ENCODE measurements at places on chromosomes 2 and 18.

GRCh38 chr2:55160422-55160821 lies 71.7 kb downstream of the CLHC1 start:
- no peak for DNase-seq

DNA sequence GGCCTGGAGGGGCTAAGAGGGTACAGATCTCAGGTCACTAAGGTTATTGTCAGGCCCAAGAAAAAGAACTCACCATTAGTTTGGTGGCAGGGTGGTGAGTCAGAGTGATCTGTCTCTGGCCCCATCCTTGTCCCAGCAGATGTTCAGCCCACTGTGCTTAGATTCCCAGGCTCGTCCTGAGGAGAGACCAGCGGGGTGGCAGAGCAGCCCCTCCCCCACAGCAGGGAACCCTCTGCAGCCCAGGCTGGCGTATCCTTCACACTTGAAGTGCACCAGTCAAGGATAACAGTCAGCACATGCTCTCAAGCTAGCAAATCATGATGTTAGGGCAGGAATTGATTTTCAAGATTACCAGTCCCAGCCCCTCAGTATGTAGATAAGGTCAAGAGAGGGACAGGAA lies 43.1 kb downstream of the TMEM185B start:
- DNase-seq = no peak

GRCh38 chr18:49697757-49698524 lies 115.4 kb downstream of the ACAA2 start:
- no peak for DNase-seq

- no peak for DNase-seq
Observed at GRCh38 chr2:1563943-1564891, 151.0 kb downstream of the TPO start.

DNA sequence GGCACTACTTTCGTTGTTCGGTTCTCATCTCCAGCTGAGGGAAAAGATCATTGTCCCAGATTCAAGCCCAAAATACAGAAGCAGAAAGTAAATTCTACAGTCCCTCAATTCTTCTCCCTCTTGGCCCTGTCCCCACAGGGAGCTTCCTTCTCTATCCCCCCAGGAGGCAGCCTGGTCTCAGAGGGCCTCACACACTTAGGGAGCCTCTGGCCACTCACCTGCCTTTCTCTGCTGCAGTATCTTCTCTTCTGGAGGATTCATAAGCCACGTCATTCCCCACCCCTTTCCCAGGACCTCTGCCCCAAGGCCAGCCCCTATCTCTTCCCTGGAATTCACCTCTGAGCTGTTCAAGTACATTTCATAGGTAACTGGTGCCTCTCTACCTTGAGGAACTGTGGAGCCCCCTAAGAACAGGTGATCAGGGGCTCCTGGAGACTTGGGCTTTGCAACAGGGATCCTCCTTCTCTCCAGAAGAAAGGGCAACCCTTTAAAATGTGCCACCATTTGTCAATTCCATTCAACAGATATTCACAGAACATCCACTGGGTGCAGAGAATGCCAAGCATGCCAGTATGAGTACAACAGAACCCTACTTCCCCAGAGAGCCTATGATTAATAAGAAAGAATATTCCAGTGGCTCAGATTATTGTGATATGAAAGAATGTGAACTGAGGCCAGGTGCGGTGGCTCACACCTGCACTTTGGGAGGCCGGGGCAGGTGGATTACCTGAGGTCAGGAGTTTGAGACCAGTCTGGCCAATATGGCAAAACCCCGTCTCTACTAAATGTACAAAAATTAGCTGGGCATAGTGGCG lies 72.9 kb downstream of the CIB4 start:
- no peak for DNase-seq

DNA sequence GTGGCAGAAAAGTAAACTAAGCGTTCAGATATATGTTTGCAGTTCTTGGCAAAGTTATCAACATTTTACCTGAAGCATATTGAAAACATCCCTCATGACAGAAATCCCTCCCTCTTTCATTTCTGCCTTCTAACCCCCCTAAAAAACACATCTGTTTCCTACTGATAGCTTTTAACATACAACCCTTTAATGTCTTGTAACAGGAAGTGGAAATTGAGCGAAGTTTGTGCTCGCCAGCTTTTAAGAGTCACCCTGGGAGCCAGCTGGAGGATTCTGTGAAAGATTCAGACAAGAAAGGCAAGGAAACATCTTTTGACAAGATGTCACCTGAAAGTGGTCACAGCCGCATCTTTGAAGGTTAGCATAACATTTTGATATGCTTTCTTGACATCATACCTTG lies 247.4 kb downstream of the XIRP2 start:
- DNase-seq = no peak

- DNase-seq = no peak
Observed at GRCh38 chr2:238716171-238716570, 131.7 kb upstream of the TWIST2 start.

GRCh38 chr2:221671515-221671914 lies 99.4 kb upstream of the EPHA4 start:
- no peak for DNase-seq

DNA sequence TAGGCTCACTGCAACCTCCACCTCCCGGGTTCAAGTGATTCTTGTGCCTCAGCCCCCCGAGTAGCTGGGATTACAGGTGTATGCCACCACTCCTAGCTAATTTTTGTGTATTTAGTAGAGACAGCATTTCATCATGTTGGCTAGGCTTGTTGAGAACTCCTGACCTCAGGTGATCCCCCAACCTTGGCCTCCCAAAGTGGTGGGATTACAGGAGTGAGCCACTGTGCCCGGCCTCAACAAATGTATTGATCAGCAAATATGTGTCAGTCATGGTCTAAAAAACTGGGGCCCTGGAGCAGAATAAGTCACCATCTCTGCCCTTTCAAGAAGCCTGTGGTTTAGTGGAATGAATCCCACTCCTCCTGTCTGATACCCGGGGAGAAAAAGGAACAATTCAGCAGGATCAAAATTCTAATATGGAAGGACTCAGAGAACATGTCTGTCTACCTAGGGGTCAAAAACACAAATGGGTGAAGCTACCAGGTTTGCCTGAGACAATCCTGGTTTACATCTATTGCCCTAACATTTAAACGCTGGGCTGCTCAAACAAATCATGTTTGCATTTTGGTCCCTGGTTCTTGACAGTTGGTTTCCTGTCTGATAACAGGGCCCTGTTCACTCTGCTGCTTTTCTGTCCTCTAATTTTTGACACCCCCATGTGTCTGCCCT lies 21.6 kb downstream of the GCKR start:
- no peak for DNase-seq

DNA sequence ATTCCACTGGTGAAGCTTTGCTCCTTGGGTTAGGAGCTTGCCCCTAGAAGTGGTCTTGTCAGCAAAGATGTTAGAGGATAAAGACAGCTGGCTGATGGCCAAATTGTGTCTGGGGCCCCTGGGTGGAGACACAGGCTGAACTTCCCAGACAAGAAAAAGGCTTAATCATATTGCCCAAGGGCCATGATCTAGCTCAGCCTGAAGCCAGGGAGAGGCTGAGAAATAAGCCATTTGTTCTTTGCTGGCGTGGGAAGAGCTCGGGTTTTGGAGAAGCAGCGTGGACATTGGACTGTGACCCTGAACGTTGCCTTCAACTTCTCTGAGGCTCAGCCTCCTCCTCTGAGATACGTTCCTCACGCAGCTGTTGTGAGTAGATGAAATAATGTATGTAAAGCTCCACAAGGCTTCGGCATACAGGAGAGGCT lies 153.0 kb downstream of the ZFP36L2 start:
- no peak for DNase-seq

DNA sequence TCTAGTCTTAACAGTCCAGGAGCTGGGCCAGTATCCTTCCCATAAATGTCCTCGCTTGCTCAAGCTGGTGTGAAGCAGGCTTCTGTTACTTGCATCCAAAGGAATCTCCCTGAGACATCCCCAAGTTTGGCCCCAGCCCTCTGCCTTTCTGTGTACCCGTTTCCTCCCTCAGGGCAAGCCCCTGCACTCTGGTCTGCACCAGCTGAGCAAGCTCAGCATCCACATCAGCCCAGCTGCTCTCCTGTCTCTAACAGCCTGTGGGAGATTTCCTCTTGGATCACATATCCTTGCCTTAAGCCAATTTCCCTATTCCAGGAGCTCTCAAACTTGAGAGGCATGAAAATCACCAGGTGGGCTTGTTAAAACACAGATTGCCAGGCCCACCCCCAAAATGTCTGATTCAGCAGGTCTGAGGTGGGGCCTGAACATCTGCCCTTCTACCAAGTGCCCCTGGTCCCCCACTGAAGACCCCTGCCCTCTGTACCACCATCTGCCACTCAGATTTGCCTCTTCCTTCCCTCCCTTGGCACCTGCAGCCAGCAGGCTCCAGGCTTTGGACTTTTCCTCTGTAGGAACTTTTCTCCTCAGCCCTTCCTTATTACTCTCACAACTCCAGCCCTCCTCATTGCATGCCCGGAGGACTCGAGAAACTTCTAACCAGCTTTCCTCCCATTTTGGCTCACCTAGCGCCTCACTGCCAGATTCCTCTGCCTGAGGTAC lies 32.1 kb downstream of the REEP1 start:
- DNase-seq = no peak

DNA sequence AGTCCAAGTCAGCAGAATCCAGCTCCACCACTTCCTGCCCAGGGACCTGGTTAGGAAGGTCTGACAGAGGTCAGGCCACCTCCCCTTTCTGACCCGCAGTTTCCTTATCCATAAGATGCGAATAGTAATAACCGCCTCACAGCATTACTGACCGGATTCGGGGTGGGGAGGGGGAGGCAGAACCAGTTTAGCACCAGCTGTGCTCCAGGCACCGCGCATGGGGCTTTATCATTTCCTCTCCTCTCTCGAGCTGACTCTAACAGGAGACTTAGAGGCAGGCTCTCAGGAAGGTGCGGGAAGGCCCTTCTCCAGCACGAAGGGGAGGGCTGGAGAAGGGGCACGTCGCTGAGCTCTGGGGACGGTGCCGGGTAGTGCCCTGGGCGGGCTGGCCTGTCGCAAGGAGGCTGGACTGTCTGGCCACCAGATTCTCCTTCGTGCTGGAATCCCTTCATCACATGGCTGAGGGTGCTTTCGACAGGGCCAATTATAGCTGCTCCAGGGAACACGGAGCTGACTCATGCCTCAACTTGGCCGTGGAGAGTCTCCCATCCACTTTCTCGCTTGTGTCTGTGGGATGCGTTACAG lies 5.7 kb downstream of the EHD3 start:
- DNase-seq = no peak

GRCh38 chr2:118122594-118123281 lies 34.5 kb downstream of the INSIG2 start:
- no peak for DNase-seq

- no peak for DNase-seq
Observed at GRCh38 chr2:42854207-42854818, 61.9 kb upstream of the HAAO start.

- no peak for DNase-seq
Observed at GRCh38 chr2:109342930-109343329, 213.9 kb downstream of the SH3RF3 start.

- DNase-seq = no peak
Observed at GRCh38 chr2:185132501-185133041, 534.2 kb downstream of the ZNF804A start.

GRCh38 chr18:41771973-41772372 lies 183.1 kb upstream of the PIK3C3 start:
- DNase-seq = no peak

DNA sequence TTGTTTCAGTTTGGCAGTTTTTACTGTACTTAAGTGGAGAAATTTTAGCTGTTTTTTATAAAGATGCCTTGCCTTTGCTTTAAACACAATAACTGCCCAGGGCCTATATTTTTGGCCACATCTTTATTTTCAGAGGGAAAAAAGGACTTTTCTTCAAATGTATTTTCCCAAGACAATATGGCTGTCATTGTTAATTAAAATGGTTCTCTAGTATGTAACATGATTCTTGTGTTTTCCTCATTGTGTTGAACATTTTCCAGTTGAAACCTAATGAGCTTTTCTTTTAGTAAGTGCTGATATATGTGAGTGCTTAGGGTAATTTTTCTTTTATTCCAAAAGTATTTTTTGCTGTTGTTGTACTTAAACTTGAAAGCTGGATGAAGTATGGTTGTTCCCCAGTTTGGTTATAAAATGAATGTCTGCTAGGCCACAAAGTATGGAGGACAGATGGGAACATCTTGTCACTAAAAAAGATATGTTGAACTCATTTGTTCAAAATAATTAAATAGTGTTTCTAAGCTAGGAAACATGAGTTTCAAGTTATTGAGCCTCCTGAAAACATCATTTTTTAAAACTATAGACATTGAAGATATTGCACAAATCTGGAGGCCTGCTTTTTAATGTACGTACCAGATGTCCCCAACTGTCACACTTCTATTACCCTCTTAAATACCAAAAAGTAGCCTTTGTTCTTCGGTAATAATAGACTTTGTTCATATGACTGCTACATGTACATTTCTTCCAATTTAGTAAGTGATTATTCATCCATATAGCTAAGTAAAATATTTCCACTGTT lies 147.5 kb upstream of the DAPL1 start:
- no peak for DNase-seq

DNA sequence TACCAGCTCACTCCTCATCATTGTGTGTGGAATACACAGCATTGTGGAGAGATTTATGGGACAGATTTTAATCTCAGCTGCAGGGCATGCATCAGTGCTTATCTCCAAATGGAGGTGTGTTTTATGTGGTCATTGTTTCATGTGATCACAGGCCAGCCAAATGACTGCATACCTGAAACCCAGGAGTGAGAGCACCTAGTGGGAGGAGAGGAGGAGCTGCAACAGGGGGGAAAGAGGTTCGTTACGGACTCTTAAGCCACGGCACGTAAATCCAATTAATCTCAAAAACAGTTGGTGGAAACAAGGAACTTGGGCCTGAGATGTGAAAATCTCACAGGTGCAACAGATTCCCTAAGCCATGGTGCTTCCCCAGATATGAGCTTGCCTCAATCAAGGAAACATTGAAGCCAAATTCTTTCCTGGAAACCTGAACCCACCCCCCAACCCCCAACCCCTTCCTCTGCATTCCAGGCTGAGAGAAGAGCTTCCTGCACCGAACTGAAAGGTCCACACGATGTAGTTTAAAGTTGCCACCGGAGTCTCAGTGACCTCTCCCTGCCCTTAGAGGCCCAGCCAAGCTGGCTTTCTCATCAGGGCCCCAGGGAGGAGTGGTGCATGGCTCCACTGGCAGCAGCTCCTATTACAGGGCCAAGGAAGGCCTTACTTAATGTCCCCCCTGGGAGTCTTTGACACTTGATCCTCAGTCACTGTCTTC lies 167.4 kb downstream of the C1D start:
- no peak for DNase-seq

Data from cortex of kidney (tissue), 1 donor.